Stimulated activated CD8-positive, alpha-beta memory T cell treated with anti-CD3 and anti-CD28 coated beads, Interleukin-15, amount 100 ng/mL, for 4 hours (primary cell): ENCODE measurements at places on chromosomes 12 and 14.

- no peak for DNase-seq
Measured at GRCh38 chr12:106161491-106161890, 22.7 kb upstream of the NUAK1 start.

- no peak for DNase-seq
Measured at GRCh38 chr12:32874078-32874477, 22.5 kb downstream of the PKP2 start.

- DNase-seq: no peak
Measured at GRCh38 chr12:27151479-27151878, 69.1 kb upstream of the C12orf71 start.

DNA sequence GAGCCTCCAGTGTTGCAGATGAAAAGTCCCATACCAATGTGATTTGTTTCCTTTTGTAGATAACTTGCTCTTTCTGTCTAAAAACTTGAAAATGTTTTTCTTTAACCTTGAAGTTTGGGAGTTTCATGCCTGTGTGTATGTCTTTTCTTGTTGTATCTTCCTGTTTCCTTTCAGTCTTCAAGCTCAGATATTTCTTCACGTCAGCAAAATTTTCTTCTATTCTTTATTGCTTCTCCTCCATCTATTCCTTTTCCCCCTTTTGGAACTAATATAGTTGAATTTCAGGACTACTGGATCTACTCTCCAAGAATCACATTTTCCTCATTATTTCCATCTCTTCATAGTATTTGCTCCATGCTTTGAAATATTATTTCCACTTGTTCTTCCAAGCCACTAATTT lies 23.9 kb downstream of the SOAT2 start:
- no peak for DNase-seq

DNA sequence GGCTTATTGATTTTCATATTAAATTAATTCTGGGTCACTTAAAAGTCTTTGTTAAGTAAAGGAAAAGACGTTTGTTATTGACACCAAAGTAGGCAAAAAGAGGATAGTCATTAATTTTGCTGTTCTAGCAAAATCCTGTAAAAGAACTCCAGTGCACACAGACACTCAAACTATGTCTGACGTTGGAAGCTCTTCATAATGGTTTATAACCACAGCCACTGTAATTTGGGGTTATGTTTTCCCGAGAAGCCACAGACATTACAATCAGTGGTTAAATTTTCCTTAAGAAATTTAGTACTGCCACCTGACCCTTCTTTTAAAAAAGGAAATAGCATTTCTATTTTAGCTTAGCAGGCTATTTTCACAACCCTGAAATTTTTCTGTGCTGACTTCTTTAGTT lies 267.5 kb downstream of the CCDC91 start:
- no peak for DNase-seq

DNA sequence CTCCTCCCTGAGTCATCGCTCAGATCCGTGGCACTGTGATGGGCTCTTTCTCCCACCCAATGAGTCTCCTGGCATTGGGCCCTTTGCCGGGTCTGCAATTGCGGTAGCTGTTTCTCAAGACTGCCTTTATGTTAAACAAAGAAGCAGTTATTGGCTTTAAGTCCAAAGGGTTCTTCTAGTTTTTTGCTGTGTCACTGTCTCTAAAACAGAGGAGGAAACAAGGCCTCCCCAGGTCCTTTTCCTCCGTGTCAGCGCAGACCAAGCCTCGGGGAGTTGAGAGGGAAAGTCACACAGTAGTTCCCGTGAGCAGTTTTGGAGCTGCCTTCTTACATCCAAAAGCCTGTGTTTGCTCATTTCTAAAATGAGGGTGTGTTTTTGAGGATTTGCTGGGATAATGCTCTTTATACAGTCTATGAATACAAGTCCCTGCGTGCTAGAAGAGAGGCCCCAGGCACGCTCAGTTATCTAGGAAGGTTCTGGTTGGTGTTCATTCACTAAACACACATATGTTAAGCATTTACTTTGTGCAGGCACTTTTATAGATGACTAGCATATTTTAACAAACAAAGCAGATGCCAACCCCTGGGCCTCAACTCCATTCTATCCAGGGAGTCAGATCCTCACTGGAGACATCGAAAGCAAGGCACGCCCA lies 126.0 kb upstream of the PZP start:
- DNase-seq: no peak
